ENCODE measurements at places on chromosomes 2 and 18.

- no peak for DNase-seq
Measured at GRCh38 chr2:128781585-128782385, 463.1 kb upstream of the HS6ST1 start.

DNA sequence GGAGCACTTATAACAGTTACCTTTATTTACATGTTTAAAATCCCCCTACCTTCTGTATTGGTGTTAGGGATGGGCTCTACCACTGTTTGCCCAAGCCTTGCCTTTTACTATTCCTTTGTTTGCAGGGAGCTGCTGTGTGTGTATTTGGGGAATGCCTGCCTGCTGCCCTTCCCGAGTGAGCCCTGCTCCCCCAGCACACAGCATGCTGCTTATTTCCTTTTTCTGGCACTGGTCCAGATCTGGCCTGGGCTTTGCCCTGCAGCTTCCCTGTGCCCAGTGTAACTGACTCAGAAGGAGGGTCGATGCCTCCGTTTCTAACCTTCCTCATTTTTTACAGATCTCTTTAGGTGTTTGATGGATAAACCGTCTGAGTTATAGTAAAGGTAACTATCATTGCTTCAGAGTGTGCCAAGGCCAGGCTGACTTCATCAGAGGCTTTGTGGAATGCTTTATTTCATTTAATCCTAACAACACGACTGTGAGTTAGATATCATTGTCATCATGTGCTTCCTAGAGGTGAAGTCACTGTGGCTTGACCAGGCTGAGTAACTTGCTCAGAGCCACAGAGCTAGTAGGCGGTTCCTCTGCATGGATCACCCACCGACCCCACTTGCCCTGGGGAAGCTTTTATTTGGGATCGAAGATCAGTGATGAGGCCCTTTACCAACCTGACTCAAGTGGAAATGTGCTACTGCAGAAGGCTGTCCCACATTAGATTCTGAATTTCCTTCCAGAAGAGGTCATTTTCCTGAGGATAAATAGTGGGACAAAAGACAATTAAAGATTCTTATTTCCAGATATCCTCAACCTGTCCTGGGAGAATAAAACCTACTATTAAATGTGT, 238.8 kb downstream of the ZNF407 start:
- no peak for DNase-seq

- DNase-seq, result no peak
Measured at GRCh38 chr2:237033536-237034060, 52.1 kb upstream of the COPS8 start.

GRCh38 chr2:26169681-26170414, 3.0 kb upstream of the GAREM2 start:
- DNase-seq, result no peak

DNA sequence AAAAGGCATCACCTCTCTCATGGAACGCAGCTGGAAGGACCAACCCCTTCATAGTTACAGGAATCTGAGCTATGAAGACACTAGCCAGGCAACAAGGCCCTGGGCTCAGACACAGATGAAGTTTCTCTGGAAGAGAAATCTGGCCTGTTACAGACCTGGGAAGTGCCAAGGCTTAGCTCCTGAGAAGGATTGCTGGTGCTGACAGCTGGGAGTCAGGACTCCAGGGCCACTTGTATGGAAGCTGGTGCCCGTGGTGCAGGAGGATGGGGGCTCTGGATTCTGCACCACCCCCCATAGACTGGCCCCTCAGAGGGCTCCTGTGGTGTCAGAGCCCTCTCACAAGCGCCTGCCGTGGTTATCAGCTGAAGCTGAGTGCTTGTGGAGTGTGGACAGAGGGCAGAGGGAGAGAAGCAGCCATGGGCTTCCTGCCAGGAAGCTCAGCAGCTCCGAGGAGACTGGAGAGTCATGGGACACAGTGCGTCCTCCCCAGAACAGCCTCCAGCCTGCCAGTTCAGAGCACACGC, 87.3 kb upstream of the LCLAT1 start:
- DNase-seq, result no peak

- DNase-seq, result no peak
Measured at GRCh38 chr2:215949991-215950404, 63.4 kb downstream of the MREG start.

GRCh38 chr2:157193461-157193860, 64.0 kb upstream of the GALNT5 start:
- no peak for DNase-seq

- no peak for DNase-seq
Measured at GRCh38 chr2:72923833-72924352, 6.6 kb downstream of the EMX1 start.

DNA sequence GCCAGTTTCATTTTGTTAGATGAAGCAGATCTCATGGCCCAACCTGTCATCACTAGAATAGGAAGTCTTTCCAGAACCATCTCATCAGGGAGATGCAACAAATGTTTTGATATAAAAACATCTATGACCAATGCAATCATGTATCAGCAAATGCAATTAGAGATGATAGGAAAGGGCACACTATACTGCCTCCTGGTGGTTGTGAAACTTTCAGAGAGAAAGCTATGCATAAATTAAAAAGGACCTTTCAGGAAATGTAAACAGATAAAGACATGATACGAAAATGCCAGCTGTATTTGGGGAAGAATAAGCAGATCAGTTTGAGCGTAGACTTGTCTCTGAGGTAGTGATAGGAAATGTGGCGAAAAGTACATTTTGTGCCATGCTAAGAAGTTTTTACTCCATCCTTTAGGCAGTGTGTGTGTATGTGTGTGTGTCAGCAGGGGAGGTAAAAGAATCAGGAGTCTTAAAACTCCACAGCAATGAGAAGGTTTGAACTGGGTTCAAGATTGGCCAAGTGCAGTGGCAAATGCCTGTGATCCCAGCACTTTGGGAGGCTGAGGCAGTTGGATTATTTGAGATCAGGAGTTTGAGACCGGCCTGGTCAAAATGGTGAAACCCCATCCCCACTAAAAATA, 479.3 kb downstream of the CPS1 start:
- DNase-seq, result no peak

DNA sequence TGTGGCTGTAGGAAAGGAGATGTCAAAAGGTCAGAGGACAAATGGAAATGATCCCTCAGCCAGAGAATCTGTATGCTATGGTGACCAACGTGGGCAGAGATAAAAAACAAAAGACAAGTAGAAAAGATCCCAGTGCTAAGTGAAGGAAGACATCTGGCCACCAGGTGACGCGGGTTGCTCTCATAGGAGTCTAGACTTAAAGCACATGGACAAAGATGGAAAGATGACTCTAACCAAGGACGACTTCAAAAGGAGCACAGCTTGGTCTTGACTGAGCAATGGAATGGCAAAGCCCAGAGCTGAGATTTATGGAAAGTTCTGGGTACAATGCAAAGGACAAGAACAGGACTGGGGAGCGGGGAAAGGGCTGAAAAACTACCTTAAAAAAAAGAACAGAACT, 96.8 kb downstream of the CLIP4 start:
- no peak for DNase-seq

GRCh38 chr18:47191961-47192360, 15.8 kb upstream of the IER3IP1 start:
- DNase-seq, result no peak

DNA sequence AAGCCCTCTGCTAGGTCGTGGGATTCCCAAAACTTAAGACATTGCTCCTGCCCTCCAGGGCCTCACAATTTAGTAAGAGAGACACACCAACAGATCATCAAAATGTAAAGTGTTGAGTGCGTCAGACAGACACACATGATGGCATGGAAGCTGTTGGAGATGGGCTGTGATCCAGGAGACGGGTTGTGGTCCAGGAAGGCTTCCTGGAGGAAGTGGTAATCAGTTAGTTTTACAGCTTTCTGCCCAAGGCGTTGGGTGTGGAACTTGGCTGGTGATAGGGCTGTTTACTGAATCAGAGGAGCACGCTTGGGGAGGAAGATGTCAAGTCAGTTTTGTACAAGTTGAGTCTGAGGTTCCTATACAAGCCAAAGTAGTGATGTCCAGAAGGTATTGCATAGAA, 24.0 kb upstream of the GLI2 start:
- no peak for DNase-seq

DNA sequence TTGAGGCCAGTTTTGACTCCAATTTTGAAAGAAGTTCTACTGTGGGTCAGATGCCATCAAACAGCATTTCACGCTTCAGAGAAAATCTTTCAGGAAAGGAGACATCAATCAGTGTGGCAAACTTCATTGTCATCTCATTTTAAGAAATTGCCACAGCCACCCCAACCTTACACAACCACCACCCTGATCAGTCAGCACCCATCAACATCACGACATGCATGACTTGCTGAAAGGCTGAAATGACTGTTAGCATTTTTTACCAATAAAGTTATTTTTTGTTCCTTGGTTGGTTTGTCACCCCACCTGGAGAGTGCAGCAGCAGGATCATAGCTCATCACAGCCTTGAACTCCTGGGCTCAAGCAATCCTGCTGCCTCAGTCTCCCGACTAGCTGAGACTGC, 10.4 kb downstream of the DNAJC10 start:
- no peak for DNase-seq

DNA sequence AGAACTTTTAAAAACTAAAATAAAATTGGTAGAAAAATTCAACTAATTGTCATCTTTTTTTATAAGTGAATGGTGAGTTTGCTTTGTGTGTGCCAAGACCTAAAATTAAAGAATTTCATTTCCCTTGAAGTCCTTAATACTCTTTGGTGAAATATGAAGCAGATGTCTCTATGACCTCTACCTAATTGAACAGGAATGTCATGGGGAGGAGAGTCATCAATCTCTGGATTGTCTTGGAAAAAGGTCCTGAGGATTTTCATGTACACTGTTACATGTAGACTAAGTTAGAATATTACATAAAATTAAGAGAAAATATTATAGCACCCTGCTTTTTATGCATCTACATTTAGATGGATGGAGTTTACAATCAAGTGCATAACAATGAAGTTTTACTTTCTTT, 177.9 kb upstream of the LRP1B start:
- DNase-seq, result no peak

DNA sequence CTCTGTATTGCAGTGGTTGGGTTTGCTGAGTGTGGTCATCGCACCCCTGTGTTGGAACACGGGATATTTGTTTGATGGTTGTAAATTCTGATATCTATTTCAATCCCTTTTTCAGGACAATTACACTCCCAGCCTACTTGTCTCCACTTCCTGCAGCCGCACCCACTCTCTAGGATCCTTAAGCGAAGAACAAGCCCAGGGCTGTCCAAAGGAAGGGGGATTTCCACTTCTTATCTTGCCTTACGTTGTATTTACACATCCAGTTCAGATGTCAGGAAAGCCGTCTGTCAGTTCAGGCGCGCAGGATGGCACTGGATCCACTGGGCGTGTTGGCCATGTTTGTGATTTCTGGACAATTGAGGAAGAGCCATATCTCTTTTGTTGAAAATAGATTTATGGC, 834.5 kb upstream of the SALL3 start:
- DNase-seq, result no peak

DNA sequence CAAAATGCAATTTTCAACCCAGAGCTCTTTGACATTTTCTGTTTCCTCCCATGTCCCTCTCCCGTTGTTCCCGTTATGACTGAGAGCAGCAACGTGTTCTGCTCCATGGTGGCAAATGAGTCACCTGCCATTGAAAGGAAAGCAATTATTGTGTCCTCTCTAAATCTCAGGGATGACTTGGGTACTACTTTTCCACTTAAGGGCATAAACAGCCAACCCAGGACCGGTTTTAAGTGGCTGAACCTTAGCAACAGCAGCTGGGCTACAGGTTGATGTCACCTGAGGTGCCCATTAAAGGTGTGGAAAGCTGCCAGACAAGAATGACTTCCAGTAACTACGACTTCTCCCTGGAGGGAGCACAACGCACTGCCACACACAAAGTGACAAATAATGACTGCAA, 236.8 kb downstream of the NCKAP5 start:
- no peak for DNase-seq

- no peak for DNase-seq
Measured at GRCh38 chr2:68948710-68949109, 4.0 kb downstream of the GKN2 start.

GRCh38 chr2:43194121-43194869, 32.1 kb downstream of the ZFP36L2 start:
- DNase-seq, result no peak

DNA sequence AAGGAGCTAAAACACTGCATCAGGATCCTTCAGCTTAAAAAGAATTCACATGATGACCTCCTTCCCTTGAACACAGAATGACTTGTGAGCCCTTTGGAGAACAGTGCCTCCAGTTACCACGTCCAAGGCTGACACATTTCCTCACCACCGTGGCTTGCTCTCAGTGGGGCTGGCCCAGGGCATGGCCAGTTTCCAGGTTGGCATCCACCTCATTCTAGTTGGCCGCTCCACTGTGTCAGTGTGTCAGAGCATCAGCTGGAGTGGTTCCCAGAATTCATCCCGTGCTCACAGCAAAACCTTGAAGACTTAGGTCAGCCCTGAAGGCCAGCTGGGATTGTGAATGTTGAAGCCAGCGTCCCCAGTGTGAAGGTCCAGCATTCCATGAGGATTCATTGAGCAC, 158.5 kb downstream of the INSIG2 start:
- DNase-seq, result no peak

DNA sequence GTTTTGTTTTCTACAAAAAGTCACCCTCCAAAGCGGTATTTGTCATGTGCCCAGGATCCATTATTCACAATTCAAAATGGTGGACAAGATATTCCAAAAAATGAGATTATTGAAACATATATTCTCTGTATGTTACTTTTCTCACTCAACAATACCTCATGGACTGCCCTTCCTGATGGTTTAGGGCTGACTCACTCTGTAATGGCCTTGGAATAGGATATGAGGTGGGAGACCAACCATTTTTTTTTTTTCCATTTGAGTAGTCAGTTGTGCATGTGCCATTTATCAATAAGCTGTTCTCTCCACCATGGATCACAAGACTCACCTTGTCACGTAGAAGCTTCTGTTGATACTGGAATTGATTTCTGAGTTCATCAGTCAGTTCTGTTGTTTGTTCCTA, 64.5 kb downstream of the LYPD6 start:
- no peak for DNase-seq

GRCh38 chr2:3670941-3671340, 12.9 kb downstream of the ALLC start:
- DNase-seq, result no peak

GRCh38 chr2:235945608-235946140, 222.5 kb downstream of the GBX2 start:
- DNase-seq, result no peak

DNA sequence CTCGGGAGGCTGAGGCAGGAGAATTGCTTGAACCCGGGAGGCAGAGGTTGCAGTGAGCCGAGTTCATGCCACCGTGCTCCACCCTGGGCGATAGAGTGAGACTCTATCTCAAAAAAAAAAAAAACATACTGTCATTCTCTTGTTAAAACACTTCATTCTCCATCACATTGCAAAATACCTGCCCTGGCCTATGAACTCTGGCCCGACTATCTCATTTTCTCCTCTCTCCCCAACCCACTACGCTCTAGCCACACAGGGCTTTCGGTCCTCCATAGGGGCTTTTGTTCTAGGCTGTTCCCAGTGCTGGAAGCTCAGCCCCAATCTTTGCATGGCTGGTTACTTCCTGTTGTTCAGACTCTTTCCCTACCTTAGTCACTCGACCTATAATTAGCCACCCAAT, 10.3 kb downstream of the CEP76 start:
- DNase-seq, result no peak

DNA sequence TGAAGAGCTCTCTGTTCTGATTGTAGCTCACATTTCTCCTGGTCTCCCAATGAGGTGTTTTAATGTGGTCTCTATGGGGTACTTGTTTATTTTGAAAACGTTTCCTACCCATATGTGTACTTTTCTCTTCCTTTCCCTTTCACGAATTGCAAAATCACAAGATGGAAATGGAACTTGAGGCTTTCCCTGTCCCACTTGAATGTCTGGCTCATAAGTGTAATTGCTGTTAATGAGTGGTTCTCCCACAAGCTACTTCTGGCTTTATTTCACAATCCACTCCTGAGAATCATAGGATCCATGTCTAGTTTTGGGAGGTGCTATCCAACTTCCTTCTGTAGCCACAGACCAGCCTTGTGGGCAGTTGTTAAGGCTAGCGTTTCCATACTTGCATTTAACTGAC, 81.1 kb upstream of the CAVIN2 start:
- no peak for DNase-seq
